ENCODE measurements at places on chromosomes 6 and 20.
A peak's percentile ranks its signal among the peaks of the same experiment; 100 is the strongest.

DNA sequence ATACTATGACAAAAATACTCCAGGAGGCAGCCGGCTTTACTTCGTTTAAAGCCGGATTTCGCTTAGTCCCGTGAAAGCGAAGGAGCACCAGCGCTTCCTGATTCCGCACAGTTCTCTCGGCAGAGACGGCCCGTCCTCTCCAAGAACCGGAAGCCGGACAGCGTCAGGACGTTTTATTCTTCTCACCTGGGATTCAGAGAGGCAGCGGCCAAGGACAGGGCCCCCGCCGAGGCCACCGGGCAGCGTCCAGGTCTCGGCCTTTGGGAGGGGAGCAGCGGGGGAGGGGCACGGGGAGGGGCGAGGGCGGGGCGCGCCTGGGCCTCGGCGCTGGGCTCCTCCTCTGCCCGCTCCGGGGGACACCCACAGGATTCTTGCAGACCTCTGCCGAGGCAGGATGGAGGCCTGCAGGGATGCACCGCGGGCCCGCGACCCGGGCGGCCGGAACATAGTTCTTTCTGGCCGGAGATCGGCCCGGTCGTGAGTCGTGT is 2.8 kb upstream of the DIDO1 start:
- peak; percentile 22 for DNase-seq

DNA sequence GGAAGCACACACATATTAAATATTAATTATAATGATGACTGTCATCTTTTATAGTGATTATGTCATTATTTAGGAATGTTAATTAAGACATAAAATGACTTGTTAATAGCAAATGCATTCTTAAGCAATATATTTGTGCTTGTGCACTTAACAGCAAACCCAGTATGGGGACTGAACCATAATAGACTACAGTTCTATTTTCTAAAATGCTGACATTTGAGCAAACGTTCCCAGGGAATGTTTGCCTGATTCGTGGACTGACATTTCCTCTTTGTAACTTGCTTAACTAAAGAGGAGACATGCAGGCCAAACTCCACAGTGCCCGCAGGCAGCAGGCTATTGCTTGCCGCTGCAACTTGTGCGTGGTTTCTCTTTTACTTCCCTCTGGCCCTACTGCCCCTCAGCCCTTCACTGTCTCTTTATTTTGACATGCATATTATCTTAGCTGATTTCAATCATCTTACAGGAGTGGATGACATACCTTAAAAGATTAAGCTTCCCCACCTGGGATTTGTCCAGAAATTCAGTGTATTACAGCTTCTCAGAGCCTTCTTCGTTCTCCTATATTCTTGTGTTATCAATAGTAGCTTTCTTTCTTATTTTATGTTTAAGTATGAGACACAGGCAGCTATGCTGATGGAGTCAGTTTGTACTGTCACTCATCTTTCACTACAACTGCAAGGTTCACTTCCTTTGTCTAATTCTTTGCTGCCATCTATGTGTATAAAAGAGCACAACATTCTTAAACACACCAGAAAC is 141.5 kb downstream of the GMDS start:
- no peak for DNase-seq

GRCh38 chr6:23266536-23266935 is 697.2 kb downstream of the HDGFL1 start:
- DNase-seq = no peak

- no peak for DNase-seq
These were observed 179.2 kb downstream of the PREX1 start for GRCh38 chr20:48648482-48649051.

DNA sequence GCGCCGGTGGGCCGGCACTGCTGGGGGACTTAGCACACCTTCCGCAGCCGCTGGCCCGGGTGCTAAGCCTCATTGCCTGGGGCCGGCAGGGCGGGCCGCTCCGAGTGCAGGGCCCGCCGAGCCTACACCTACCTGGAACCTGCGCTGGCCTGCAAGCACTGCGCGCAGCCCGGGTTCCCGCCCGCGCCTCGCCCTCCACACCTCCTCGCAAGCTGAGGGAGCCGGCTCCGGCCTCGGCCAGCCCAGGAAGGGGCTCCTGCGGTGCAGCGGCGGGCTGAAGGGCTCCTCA is 10.7 kb upstream of the MPC1 start:
- DNase-seq = no peak

- no peak for DNase-seq
These were observed 50.1 kb upstream of the EDN3 start for GRCh38 chr20:59250293-59250692.

GRCh38 chr6:21599051-21599696 is 5.6 kb downstream of the SOX4 start:
- no peak for DNase-seq

DNA sequence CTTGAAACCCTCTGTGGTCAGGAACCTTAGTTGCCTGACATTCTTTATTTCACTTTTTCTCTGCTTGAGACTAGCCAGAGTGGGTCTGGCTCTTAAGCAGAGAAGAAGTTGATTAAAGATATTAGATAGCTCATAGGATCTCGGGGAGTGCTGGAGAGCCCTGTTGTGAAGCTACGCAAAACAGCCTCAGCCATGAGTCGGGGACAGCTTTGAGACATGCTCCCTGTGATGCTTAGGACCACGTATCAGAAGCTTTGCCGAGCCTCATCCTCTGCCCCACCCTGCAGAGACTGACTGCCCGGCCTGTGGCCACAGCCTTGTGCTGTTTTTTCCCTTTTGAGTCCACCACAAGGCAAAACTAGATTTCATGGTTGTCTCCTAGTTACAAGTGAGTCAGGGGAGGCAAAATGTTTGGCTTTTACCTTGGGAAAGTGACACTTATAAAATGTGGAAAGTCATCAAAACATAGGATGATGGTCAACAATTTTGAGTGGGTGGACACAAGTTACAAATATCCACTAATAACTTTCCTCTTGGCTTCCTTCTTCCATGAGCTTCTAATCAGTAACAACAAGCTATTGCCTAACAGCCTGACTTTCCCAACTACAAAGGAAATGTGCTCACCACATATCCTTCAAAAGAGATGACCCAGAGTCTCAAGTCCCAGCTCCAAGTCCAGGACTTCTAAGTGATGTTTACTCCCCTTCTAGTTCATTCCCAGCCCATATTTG is 108.4 kb downstream of the JAG1 start:
- DNase-seq = no peak

- no peak for DNase-seq
These were observed 126.7 kb upstream of the NEDD9 start for GRCh38 chr6:11358904-11359830.

DNA sequence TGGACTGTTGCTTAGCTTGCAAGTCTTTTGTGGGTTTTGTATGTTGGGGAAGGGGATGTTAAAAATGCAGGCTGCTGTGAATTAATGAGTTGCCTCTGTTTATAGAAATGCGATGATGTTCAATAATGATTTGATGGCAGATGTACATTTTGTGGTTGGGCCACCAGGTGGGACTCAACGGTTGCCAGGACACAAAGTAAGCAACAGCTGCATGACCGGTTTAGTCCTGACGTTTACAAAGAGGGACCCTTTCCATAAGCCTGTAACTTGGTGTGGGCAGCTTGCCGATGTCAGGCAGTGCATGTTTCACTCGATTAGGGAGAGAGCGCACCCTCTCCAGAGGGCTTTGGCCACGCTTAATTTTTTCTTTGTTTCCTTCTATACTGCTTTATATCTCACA is 1.3 kb downstream of the BTBD3 start:
- DNase-seq = no peak

DNA sequence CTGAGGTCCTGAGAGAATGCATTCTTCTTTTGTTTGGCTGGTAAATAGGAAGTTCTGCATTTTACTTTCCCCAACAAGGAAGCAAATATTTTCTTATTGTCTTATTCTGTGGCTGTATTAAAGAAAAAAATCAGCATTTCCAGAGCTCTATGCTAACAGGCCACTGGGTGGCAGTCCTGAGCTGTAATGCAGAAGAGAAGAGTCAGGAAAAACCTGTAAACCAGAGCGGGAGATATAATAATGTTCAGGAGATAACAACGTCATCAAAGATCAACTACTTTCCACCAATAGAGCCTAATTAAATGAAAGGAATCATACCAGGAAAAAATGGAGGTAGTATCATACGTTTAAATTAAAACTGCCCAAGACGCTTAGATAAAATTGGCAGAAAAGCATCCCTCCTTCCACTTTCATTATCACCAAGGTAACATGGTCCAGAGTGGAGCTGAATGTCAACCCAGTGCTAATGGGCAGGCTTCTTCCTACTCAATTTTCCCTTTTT is 55.6 kb upstream of the CARMIL1 start:
- DNase-seq = no peak

GRCh38 chr6:168190646-168191443 is 111.8 kb upstream of the FRMD1 start:
- DNase-seq = peak; percentile 31

- DNase-seq = no peak
These were observed 63.1 kb downstream of the GMPR start for GRCh38 chr6:16301511-16301910.

DNA sequence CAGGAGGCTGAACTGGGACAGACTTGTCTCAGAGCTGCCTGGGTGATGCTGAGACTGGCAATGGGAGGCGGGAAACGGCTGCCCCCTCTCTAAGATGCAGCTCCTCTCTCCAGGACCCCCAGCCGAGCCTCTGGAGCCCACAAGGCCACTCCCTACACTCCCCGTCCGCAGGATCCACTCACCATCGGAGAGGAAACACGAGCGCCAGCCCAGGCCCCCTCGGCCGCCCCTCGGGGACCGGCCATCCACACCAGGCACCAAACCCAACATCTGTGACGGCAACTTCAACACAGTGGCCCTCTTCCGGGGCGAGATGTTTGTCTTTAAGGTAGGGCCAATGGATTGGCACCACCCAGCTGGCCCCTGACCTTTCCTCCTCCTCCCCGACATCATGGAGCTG is 10.8 kb downstream of the MMP24OS start:
- no peak for DNase-seq

- DNase-seq = no peak
These were observed 14.7 kb upstream of the PXDC1 start for GRCh38 chr6:3766214-3766613.

DNA sequence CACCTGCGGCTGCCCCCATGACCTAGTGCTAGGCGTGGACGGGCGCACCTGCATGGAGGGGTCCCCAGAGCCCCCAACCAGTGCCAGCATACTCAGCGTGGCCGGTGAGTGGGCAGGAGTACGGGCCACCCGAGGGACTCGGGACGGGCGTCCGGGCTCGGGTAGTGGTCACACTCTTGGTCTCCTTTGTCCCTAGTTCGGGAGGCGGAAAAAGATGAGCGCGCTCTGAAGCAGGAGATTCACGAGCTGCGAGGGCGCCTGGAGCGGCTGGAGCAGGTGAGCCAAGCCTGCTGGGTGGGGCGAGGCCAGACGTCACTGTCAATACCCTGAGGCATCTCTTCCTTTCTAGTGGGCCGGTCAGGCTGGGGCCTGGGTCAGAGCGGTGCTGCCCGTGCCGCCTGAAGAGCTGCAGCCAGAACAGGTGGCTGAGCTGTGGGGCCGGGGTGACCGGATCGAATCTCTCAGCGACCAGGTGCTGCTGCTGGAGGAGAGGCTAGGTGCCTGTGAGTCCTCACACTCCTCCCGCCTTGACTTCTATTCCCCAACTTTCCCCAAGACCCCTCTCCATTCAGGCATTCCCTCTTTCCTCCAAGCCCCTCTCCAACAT is 2.9 kb downstream of the EGFL8 start:
- no peak for DNase-seq

DNA sequence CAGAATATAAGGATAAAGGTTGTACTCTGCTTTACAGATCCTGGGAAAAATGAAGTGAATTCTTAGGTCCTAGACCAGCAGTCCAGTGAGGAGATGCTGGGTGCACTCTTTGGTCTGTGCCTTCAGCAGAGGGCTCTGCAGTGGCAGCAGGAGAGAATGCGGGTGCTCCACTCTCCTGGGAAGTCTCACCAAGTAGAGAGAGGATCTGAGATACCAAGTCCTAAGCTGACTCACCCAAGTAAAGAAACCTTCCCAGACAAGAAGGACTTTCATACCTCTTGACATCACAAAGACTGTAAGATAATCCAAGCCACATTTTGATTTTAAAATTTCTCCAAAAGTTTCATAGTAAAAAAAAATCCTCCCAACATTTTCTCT is 116.9 kb upstream of the EMILIN3 start:
- DNase-seq = no peak
